ENCODE measurements at places on chromosomes 1 and 21.

DNA sequence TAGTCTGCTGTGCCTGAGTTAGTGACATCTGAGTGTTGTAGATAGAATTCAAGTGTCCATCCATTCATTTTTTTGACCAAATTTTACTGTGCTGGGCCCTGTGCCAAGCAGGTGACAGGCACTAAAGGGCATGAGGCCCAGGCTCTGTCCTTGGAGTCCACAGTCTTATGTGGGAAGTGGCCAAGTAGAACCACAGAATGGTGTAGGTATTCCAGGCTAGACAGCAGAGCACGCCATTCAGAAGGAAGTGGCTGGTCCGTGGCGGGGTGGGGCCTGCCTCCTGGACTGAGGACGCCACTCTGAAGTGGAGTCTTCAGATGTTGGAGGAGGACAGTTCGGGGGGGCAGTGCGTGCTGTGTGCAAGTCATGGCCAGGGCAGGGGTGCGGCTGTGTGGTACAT is 68.9 kb upstream of the ACTL8 start:
- DNase-seq = no peak

DNA sequence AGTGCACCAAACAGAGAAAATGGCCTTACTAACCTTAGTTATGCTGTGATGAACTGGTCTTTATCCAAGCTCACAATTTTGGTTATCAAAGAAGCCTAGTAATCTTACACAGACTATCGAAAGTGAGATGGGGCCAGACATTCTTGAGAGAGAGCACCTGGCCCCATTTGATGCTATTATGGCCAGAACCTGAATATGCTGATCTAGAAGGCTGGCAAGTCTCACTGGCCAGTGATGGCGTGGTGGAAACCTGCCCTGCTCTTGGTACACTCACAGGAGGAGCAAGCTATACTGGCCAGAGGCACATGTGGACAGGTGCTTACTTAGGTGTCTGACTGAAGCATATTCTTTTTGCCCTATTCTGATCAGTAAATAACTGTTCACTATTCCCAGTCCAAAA is 357.8 kb upstream of the ZRANB2 start:
- DNase-seq = no peak

GRCh38 chr1:163069142-163069541 is at the start of gene RGS4:
Gene RGS4, plus strand, starts transcription at chr1:163069361. Its CDS starts 124 bp downstream, at chr1:163069485.
- no peak for DNase-seq

DNA sequence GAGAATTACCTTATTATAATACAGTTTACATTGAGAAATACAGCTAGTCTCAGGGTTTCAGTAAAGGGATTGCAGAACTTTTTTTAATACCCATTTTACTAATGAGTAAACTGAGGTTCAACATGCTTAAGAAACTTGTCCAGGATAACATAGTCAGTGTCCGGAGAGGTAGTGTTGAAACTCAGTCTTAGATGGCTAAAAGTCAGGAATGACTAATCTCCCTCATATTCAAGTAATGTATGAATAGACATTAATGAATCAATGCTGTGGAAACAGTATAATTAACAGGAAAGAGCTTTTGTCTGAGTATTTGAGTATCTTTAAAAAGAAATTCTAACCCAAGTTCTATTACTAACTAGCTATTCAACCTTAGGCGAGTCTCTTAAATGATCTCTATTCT is 397.6 kb downstream of the PLA2G4A start:
- no peak for DNase-seq

DNA sequence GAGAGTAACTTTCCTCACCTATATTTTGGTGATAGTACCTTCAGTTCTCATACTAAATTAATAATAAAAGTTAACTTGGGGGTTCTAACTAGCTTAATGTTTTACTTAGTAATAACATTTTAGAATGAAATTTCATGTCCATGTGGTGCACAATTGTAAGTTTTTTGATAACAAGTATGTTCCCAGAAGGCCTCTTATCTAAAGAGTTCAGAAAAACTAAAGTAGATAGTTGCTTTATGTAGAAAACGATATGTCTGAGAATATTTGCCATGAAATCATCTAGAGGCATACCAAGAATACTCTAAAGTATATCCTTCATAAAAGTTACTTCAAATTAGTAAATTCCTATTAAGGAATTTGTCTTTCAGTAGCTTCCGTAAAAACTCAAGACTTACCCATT is 10.2 kb upstream of the ADCY10 start:
- DNase-seq = no peak

GRCh38 chr1:26375081-26375480 is 2.5 kb upstream of the ZNF683 start:
- no peak for DNase-seq

DNA sequence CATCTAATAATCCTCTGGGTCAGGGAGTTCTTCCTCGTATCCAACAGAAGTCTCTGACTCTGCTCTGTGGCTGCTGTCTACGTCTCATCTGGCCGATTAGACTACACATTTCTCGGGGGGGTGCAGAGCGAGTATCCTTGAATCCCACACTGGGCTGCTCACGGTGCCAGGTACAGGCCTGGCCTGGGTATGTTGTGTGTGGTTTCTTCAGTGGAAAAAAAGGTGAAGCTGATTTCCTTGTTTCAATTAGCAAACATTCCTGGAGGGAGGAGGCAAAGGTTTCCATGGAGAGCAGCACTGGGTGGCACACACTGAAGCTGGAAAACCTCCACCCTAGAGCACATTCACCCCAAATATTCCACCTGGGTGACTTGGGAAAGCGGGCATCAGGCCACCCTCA is 2.0 kb upstream of the RAB7B start:
- no peak for DNase-seq

- no peak for DNase-seq
These were observed 24.8 kb upstream of the SLC22A15 start for GRCh38 chr1:115951560-115951959.

- no peak for DNase-seq
These were observed 4.8 kb upstream of the SIM2 start for GRCh38 chr21:36694031-36694515.

DNA sequence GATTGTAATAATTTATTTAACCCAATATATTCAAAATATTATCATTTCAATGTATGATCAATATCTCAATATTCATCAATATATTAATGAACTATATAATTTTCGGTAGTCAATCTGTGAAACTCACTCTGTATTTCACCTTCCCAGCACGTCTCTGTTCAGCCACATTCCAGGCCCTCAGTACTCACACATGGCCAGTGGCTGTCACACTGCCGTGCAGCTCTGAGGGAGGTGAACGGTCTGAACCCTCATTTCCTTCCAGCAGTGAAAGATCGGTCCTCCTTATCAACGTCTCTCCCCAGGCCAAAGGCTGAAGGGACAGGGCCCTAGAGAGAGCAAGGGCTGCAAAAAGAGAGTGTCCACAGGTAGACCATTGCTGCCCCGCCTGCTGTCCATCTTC is 39.5 kb upstream of the ZNF124 start:
- no peak for DNase-seq

DNA sequence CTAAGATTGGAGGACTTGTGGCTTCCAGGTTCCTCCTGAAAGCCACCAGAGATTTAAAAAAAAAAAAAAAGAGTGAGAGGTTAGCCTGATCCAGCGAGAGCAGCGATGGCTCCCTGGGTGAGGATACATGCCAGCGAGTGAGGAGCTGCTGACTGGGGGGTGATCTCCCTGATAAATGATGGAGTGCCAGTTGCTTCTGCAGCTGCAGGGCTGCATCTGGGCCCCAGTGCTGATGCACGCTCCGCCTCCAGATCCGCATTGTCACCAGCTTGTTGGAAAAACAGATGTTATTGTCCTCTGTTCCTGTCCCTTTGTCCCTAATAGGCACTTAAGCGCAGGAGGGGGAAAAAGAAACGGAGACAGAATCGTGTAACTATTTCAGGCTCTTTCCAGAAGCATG is 28.6 kb downstream of the UBIAD1 start:
- DNase-seq = no peak

- peak; percentile 36 for DNase-seq
These were observed 619 bp downstream of the BCL9 start for GRCh38 chr1:147541672-147542568.

- DNase-seq = no peak
These were observed 11.5 kb downstream of the PLEKHA6 start for GRCh38 chr1:204348242-204348641.

- DNase-seq = no peak
These were observed at the start of gene LDLRAD2 for GRCh38 chr1:21811875-21812305. Gene LDLRAD2, plus strand, starts transcription at chr1:21812265. Its CDS starts 187 bp downstream, at chr1:21812452.

DNA sequence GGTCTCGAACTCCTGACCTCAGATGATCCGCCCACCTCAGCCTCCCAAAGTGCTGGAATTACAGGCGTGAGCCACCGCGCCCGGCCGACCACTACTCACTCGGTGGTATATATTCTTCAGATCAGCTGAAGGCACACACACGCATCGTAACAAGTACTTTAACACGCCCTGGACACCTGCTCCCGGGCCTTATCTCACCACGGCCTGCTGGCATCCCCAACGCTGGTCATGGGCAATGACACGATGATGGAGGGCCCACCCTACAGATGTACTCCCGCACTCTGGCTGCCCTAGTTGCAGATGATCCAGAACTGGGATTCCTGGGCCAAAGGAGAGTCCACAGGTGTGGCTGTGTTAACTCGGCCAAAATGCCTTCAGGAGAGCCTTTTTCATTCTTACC is 11.6 kb downstream of the UBE2J2 start:
- no peak for DNase-seq

DNA sequence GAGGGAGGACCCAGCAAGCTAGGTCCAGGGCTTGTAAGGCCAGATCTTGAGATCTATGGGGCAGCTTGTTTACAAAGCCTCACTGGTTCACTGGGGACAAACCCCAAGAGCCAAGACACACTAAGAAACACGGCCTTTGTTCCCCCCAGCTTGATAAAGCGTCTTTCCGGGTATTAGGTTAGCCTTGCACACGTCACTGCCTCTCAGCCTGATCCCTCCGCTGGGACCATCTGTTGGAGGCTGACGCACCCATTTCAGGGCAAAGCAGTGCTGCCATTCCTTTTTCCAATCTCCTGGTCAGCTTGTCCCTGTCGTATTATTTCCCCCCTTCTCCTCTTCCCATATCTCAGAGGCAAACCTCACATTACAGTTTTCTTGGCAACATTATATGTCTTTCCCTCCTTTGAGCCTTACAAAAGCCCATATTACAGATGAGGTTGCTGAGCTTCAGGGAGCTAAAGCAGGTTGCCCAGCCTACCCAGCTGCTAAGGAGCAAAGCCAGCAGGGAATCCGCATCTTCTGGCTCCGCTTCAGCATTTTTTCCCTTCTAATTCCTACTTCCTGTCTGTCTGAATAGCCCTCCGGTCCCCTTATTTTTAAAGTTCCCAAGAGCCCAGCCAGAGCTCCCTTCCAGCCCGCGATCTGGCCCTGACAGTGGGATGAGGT is 4.1 kb downstream of the HEYL start:
- no peak for DNase-seq

DNA sequence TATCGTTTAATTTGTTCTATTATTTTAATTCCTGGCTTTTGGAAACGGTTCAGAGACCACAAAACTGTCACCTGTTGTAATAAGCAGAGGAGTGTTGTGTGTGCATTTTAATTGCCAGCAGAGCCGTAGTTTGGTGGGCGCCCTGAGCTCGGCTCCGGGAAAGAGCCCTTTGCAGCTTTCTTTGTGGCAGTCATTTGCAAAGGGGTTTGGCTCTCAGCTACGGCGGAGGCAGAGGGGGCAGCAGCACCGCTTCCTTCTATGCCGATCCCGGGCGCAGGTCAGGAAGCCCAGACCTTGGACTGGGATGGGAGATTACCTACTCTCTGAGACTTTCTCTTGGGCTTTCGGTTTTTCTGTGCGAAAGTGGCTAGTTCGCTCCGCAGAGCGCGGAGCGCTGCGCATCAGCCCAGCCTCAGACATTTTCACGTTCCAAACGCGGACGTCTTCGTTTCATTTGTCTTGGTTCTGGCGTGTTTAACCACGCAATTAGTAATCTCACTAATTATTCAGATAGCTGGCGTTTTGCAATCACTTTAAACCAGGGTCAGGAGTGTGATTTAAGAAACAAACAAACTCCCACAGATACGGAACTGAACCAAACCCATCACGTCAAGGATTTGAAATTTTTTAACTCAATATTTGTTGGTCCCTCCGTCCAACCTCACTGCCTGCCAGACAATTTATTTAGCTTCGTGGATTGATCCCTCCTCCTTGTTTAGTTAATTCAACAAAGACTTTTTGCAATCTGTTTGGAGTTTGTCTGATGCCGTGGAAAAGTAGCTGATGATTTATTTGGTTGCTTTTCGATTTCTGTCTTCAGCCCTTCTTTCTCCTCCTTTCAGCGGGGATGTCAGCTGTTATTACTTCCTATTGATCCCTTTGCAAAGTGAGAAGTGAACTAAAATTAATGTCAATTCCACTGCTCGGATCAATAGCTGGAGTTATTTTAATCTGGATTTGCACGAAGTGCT is 3.9 kb downstream of the RNF220 start:
- DNase-seq = no peak

- no peak for DNase-seq
These were observed 105.2 kb downstream of the LAMC2 start for GRCh38 chr1:183291216-183291762.

Data from stimulated activated CD4-positive, alpha-beta T cell treated with anti-CD3 and anti-CD28 coated beads, Interleukin-2, amount 100 ng/mL, for 24 hours (primary cell).